ENCODE measurements at places on chromosomes 1 and 21. TPM values are rescaled to one million over a fixed set of nuclear protein-coding genes. Genes with fewer than 3 reads are reported as not detected.

SYCP1 gene
- total RNA-seq = not detected

JAM2 gene
- total RNA-seq = 3.3 TPM

SLC44A5 gene
- total RNA-seq = not detected

MYOG gene
- total RNA-seq = 21.4 TPM

S100A8 gene
- total RNA-seq = 41.6 TPM

PPOX gene
- total RNA-seq = 14.7 TPM

B4GALT2 gene
- 65.9 TPM for total RNA-seq

FAM131C gene
- not detected for total RNA-seq

TEDDM1 gene
- not detected for total RNA-seq

FAAH gene
- total RNA-seq = 5.2 TPM

C1orf94 gene
- not detected for total RNA-seq

USP25 gene
- total RNA-seq = 99.4 TPM

CFHR3 gene
- total RNA-seq = not detected

RAB42 gene
- total RNA-seq = not detected

TMEM240 gene
- total RNA-seq = 1.1 TPM

ZBTB8A gene
- 4.3 TPM for total RNA-seq

DRAXIN gene
- total RNA-seq = not detected

All from gastrocnemius medialis (tissue), 4 donors.